IMR-90 (cell line): ENCODE measurements at places on chromosomes 2 and 18. TPM values are rescaled to one million over a fixed set of nuclear protein-coding genes. Genes with fewer than 3 reads are reported as not detected.

DNA sequence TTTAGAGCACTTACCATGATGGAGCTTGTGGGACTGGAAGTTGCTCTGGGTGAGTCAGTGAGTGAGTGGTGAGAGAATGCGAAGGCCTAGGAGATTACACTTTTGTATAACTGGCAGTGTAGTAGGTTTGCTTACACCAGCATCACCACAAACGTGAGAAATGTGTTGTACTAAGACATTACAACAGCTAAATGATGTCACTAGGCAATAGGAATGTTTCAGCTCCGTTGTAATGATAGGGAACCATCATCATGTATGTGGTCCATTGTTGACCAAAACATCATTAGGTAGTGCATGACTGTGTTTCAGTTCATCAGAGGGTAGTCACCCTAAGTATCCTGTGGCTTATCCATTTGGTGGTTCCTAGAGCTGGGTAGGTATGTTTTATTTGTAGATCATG lies 11.9 kb downstream of the ZNF407 start:
- peaks cover 10% of the 10 kb centered on the region for H3K4me1 ChIP-seq
- no peaks in the 10 kb centered on the region for H3K27me3 ChIP-seq
- DNase-seq, result peak; percentile 96

DNA sequence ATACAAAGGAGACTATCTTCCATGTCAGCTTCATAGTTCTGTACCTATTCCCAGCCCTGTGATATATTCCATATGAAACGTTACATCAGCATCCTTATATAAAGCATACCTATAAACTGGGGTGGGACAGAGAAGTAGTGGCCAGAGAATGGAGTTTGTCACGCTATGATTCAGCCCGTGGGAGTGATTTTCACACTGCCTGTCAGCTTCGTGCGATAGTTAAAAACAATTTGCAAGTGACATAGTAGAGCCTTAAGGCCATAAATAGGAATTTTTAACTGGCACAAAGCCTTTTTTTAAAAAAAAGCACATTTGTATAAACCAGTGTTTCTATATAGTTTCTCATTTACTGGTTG lies 30.2 kb downstream of the PKP4 start:
- H3K36me3 ChIP-seq, result no peaks in the 10 kb centered on the region
- H3K4me1 ChIP-seq, result peaks cover 9% of the 10 kb centered on the region
- no peak overlapping the region; the same call in 1 of the 2 replicates for H3K4me3 ChIP-seq
- peak overlapping the region; percentile 88; the same call in 1 of the 2 replicates for H3K27ac ChIP-seq
- H3K27me3 ChIP-seq, result no peaks in the 10 kb centered on the region

DNA sequence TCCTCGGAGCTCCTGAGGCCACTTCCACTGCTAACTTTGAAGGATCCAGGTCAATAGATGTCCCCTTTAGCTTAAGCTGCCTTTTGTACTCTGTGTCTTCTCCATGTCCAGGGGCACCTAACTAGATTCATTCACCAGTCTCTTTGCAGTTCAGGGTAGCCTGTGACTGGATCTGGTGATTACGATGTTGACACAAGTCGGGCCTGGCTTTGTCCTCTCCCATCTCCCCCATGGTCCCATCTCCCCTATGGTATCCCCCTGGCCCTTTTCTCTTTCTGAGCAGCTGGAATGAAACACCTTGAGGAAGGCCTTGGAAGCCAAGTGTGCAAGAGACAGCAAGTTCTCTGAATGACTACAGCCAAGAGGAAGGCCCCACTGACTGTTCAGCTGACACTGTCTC lies 417.9 kb upstream of the SMIM21 start:
- no peak overlapping the region for H3K4me3 ChIP-seq
- H3K36me3 ChIP-seq, result no peaks in the 10 kb centered on the region

- H3K27me3 ChIP-seq, result no peaks in the 10 kb centered on the region; the same call in none of the 2 replicates
- H3K4me3 ChIP-seq, result no peak overlapping the region
- no peak for DNase-seq
- peaks cover 13% of the 10 kb centered on the region for H3K4me1 ChIP-seq
- no peaks in the 10 kb centered on the region for H3K36me3 ChIP-seq
Measured at GRCh38 chr2:224099861-224100643, 61.0 kb upstream of the SERPINE2 start.

DNA sequence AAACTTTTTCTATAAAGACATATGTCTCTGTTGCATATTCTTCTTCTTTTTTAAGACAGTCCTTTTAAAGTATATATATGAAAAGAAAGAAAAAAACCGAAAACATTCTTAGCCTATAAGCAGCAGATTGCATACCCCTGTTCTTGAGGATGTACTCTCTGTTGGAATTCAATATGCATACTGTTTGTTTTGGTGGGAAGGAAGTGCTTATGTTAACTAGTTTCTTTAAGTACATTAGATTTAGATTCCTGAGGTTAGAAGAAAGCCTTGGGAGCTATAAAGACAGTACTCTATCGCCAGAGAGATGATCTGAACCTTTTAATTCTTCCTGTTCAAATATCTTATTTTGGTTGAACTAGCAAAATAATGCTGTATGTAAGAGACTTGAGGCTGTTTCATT lies 46.8 kb upstream of the TBR1 start:
- peak; percentile 8 for DNase-seq
- H3K36me3 ChIP-seq, result peaks cover 2% of the 10 kb centered on the region
- H3K27me3 ChIP-seq, result no peaks in the 10 kb centered on the region
- no peak overlapping the region for H3K4me3 ChIP-seq
- no peak overlapping the region for H3K27ac ChIP-seq

DNA sequence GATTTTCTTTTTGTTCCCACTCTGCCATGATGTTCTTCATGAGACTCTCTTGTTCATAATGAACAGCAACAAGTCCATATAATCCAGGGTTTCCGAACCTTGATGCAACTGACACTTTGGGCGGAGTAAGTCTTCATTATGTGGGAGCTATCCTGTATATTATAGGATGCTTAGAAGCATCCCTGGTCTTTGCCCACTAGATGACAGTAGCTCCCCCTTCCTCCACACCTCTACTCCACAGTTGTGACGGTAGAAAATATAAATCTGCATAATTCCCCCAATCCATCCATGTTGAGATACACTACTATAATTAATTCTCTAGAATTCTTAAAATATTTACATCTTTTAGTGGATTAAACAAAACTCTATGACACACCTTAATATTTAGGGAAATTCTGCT lies 482.2 kb upstream of the CELF4 start:
- H3K36me3 ChIP-seq, result no peaks in the 10 kb centered on the region
- H3K27me3 ChIP-seq, result no peaks in the 10 kb centered on the region
- no peak overlapping the region for H3K27ac ChIP-seq
- no peak overlapping the region for H3K4me3 ChIP-seq

Gene NOSTRIN
- total RNA-seq, result under 0.01 and 0.18 TPM in 2 replicates

Gene NEURL3
- not detected in 2 replicates for total RNA-seq

Gene FBLN7
- total RNA-seq, result under 0.01 and 0.18 TPM in 2 replicates

Gene STARD6
- total RNA-seq, result 0.28 TPM in 1 of 2 replicates, not detected in the other
